Kidney (tissue), 22 donors: ENCODE measurements at places on chromosomes 7 and 10. TPM values are rescaled to one million over a fixed set of nuclear protein-coding genes. Genes with fewer than 3 reads are reported as not detected.

Gene ENTPD1
- 5.2 TPM for polyA plus RNA-seq

Gene STK17A
- 12.8 TPM for polyA plus RNA-seq

Gene CYP2C19
- not detected for polyA plus RNA-seq

Gene OR2A1
- not detected for polyA plus RNA-seq

Gene NRCAM
- polyA plus RNA-seq, result 16.8 TPM

Gene VWDE
- polyA plus RNA-seq, result 0.69 TPM

Gene FBXL13
- polyA plus RNA-seq, result 1.5 TPM

Gene KIAA1549
- polyA plus RNA-seq, result 1.8 TPM

Gene CNNM2
- polyA plus RNA-seq, result 11.8 TPM

Gene ELAPOR2
- polyA plus RNA-seq, result 2.9 TPM

Gene IKZF1
- 0.52 TPM for polyA plus RNA-seq

Gene SAP25
- 5.7 TPM for polyA plus RNA-seq

Gene LRRD1
- not detected for polyA plus RNA-seq

Gene CACNB2
- polyA plus RNA-seq, result 2.8 TPM

Gene CPED1
- 2.9 TPM for polyA plus RNA-seq

Gene ADAP1
- 36.4 TPM for polyA plus RNA-seq

Gene HKDC1
- 8.3 TPM for polyA plus RNA-seq
